ENCODE measurements at places on chromosomes 6 and 20.

DNA sequence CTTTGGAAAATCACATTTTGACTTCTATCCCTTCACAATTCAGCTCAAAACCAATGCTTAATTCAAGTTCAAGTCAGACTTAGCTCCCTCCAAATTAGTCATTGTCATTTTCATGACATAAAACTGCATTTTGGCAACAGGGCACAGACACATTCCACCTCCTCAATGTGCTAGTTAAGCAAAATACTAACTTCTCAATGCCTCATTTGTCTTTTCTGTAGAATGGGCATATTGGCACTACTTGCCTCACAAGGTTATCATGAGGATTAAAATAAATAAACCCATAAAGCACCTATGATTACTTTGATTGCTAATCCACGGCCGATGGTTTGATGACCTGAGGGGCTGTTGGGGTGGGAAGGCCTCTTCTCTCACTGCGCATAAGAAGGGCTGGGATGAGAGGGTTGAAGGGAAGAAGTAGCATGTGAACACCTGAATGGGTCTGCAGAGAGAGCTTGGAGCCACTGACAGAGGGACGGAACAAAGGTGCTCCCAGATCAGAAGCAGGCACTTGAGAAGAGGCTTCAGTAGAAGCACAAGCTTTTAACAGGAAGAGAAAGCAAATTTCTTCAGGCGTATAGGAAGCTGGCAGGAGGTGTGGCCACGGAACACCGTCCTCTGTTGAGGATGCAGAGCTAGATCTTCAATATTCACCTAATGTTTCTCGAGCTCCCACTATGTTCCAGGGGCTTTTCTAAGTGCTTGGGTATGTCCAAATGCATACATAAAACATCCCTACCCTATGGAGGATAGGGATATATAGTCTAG lies 11.7 kb upstream of the TBC1D7 start:
- H3K4me3 ChIP-seq = no peak overlapping the region
- H3K4me1 ChIP-seq = no peaks in the 10 kb centered on the region
- no peak for DNase-seq
- H3K27me3 ChIP-seq = no peaks in the 10 kb centered on the region
- H3K27ac ChIP-seq = no peak overlapping the region

DNA sequence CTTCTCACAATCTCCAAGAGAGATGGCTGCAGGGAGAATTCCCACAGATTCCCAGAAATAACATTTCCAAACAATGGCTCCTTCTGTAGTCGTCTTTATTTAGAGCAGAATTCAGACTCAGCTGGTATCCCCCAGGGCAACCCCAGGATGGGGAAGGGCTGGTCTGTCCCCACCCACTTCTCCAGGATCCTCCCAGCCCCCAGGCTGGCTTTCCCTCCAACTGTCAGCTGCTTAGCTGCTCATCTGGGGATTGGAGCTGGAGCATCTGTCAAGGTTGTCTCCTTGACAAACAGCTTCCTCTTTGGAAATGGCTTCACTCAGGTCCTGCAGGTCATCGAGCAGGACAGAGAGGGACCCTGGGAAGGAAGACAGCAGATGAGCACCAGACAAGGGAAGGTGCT lies 3.5 kb upstream of the PSORS1C2 start:
- no peaks in the 10 kb centered on the region for H3K27me3 ChIP-seq
- H3K36me3 ChIP-seq = no peaks in the 10 kb centered on the region
- H3K27ac ChIP-seq = no peak overlapping the region
- no peak for DNase-seq
- no peak overlapping the region for H3K4me3 ChIP-seq

GRCh38 chr6:56279331-56280080 lies 32.1 kb upstream of the COL21A1 start:
- H3K4me1 ChIP-seq = no peaks in the 10 kb centered on the region
- H3K4me3 ChIP-seq = no peak overlapping the region
- no peak overlapping the region for H3K27ac ChIP-seq
- no peaks in the 10 kb centered on the region for H3K36me3 ChIP-seq
- no peaks in the 10 kb centered on the region for H3K27me3 ChIP-seq

DNA sequence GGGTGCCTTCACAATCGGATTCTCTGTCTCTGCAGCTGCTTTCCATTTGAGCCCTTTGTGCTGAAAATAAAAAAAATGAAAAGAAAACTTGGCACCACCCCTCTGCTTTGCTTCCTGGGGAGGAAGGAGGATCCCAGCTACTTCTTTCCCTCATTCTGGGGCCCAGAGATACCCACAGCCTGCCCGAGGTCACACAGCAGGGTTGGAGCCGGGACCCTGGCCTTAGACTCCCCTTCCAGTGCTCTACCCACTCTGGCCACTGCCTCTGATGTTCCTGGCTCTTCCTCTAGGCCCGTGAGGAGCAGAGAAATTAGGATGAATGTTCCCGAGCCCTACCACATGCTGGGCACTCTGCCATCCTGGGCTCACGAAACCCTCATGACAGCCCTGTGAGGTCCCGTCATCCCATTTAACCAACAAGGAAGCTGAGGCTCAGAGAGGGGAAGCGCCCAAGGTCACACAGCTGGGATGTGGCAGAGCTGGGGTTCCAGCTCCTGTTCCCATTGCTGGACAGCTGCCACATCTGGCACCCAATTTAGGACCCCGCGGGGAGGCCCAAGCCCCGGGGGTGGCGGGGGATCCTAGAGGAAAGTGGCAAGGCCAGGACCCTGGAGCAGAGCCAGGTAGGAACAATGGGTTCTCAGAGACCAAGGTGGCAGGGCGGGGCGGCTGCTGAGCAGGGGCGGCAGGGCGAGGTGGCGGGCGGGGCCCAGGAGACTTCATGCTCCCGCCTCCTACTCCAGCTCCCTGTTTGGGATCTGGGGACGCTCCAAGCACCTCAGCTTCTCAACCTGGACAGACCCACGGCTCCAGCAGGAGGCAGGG lies 76.6 kb downstream of the CEBPB start:
- no peak overlapping the region for H3K27ac ChIP-seq
- no peaks in the 10 kb centered on the region for H3K27me3 ChIP-seq
- H3K36me3 ChIP-seq = no peaks in the 10 kb centered on the region
- H3K4me1 ChIP-seq = peaks cover 13% of the 10 kb centered on the region
- H3K4me3 ChIP-seq = no peak overlapping the region

DNA sequence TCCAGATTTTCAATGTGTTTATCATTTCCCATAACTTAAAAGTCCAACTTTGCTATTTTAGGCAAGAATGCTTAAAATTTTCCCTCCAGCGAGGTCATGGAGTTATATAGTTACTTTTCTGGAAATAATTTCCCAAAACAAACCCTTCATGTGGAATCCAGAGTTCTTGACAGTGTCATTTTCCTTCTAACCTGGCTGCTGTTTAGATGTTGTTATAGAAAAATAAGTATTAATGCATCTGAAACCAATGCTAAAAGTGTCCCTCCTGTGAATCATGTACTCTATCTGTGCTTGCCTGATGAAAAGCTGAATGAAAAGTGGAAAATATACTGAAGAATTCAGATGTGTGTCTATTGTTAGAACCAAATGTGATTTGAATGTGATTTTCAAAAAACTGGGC lies 245.3 kb upstream of the HSF2 start:
- H3K27ac ChIP-seq = no peak overlapping the region
- no peaks in the 10 kb centered on the region for H3K4me1 ChIP-seq
- no peak for DNase-seq
- H3K36me3 ChIP-seq = no peaks in the 10 kb centered on the region
- H3K27me3 ChIP-seq = no peaks in the 10 kb centered on the region

All from testis (tissue), 5 donors.